NCI-H510A (cell line): ENCODE measurements at places on chromosomes 7 and 10.

- DNase-seq = no peak
These were observed 222.3 kb downstream of the KIF20B start for GRCh38 chr10:89923661-89924060.

DNA sequence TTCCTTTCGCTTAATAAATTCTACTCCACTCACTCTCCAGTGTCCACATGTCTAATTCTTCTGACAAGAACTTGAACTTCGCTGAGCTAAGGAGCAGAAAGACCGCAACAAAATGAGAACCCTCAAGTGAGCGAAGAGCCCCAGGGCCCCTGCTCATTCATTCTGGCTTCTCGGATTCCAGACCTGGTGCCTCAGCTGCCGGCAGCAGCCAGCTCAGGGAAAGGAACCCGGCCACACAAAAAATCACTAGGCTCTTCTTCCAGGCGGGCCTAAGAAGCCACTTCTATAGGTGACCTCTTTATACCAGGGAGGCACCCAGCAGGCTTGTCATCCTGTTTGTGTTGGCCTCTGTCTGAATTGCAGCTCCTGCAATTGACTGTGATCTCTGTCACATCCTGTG, 33.3 kb downstream of the OTUD1 start:
- no peak for DNase-seq

DNA sequence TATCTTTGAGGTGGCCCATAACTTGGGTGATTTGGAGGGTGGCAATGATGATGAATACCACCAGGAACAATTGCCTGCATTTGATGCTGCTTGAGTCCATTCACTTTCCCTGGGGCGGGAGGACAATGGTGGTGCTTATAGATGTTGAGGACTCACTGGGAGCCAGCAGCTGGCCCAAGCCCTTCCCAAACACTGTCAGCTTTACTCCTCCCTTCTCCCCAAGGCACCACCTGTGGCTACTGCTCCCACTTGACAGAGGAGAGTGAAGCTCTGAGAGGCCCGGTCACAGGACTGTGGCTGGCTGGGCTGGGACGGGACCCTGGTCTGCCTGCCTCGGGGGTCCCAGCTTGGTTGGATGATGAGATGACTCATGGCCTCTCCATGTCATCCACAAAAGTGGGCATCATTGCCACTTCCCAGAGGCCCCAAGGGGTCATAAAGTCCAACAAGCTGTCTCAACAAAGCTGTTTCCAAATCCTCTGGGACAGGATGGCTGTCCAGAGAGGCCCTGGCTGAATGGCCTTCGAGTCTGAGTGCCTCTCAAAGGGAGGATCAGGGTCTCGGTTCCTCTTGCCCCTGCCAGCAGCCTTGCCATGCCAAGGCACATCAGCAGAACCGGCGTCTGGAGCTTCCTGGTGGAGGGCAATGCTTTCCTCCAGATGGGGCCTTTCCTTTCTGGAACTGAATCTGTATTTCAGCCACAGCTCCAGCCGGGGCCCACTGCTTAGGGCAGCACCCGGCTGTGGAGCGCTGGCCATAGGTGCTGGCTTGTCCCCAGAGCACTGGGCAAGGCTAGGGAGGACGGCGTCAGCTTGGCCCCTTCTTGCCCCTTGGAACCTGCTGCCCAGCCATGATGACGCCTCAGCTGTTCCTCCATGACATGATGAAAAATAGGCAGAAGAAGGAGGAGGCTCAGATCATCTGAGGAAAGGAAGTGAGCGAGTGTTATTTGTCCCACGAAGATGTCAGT, 47.0 kb upstream of the PLEKHA1 start:
- no peak for DNase-seq

DNA sequence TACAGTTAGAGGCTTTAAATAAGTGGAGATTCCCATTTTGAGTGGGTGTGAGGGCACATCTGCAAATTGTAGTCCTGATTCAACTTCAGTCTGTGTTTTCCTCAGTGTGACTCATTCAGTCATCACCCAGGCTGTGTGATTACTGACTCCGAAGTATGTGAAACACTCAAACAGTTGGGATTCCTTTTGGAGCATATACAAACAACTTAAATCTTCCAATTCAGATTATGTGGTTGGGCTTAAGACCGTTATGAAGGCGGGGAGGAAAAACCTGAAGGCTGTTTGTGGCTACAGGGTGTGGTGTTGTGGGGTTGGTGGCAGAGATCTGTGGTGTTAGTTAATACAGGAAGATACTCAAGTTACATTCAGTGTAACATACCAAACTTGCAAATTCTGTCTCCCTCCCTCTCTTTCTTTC, 259.7 kb upstream of the FERD3L start:
- no peak for DNase-seq

DNA sequence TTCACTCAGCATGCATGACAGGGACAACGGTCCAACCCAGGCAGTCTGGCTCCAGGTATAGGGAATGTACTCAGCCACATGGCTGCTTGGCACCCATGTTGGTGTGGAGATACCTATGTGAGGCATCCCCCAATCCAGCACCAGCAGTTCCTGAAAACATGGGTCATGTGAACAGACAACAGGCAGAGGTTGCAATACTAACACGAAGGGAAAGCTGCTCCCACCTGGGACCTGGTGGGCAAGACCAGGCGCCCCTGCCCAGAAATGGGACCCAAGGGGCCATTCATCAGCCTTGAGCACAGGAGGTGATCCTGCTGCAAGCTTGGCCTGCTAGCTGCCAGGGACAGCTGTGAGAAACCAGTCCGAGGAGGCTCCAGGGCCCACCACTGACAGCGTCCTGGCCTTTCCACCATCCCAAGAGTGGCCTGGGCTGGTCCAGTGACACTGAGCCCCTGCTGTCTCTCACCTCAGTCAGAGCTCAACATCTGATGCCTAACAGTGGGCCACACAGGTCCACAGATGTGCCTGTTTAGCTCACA, 142.3 kb downstream of the ARHGAP22 start:
- no peak for DNase-seq
